ENCODE measurements at places on chromosomes 12 and 14.

GRCh38 chr14:62144863-62145262, 382.6 kb downstream of the SNAPC1 start:
- no peak for DNase-seq

DNA sequence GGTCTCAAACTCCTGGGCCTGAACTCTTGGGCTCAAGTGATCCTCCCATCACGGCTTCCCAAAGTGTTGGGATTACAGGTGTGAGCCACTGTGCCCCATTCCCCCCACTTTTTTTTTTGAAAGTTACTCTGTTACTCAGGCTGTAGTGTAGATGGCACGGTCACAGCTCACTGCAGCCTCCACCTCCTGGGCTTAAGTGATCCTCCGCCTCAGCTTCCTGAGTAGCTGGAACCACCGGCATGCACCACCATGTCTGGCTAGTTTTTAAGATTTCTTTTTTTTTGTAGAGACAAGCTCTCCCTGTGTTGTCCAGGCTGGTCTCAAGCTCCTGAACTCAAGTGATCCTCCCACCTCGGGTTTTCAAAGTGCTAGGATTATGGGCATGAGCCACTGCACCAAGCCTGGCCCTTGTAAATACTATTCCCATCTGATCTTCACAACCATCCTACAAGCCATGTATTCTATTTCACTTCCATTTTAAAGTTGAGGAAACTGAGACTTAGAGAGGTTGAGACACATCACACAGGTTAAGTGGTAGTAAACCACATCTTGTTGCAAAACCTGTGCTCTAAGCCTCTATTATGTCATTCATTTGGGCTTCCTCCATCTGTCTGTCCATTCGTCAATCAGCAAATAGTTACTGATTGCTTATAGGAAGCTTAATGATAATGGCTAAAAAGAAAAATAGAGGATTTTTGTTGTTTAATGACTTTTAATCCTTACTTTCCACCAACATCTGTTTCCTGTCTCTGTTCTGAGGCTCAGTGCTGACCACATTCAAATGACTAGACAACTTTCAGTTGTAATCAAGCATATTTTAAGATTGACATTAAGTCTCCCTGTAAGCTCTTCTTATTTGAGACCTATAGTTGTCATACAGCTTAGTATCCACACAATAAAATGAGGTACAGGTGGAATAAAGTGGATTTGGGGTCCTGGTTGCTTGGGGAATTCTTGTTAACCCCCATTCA, 9.2 kb downstream of the ASCL4 start:
- DNase-seq = no peak

DNA sequence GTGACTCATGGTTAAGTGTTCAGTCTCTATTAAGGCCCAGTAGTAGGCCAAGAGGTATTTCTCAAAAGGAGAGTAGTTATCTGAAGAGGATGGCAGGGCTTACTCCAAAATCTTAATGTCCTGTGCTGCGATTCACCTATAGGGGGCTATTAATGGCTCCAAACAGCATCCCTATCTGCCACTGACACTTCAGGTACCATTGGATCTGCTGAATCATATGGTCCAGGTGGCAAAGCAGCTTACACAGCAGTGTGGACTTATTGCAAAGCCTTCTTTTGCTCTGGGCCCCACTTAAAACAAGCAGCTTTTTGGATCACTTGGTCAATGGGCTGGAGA, 60.8 kb upstream of the ATP2B1 start:
- DNase-seq = no peak

GRCh38 chr14:56340932-56341331, 222.7 kb downstream of the PELI2 start:
- no peak for DNase-seq

DNA sequence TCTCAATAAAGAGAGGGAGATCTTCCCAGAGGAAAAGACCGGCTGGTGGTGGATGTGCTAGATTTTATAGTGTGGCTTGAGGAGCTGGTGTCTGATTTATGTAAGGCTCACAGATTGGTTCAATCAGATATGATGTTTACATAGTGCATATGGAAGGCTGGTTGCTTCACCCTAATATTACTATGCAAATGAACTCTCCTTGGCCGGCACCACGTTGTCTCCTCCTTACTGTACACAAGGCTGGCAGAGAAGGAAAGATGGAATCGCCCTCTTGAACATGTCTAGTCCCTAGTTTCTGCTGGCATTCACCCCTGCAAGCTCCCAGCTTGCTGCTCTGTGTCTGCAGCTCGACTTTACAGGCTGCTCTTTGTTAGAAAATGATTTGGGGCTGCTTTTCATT, 8.9 kb downstream of the FAM186A start:
- no peak for DNase-seq

GRCh38 chr14:88588081-88588480, 25.2 kb downstream of the ZC3H14 start:
- no peak for DNase-seq

- DNase-seq = peak; percentile 83
Measured at GRCh38 chr14:77301103-77301502, 19.6 kb downstream of the POMT2 start.

- no peak for DNase-seq
Measured at GRCh38 chr12:15620741-15621539, 168.2 kb downstream of the EPS8 start.

DNA sequence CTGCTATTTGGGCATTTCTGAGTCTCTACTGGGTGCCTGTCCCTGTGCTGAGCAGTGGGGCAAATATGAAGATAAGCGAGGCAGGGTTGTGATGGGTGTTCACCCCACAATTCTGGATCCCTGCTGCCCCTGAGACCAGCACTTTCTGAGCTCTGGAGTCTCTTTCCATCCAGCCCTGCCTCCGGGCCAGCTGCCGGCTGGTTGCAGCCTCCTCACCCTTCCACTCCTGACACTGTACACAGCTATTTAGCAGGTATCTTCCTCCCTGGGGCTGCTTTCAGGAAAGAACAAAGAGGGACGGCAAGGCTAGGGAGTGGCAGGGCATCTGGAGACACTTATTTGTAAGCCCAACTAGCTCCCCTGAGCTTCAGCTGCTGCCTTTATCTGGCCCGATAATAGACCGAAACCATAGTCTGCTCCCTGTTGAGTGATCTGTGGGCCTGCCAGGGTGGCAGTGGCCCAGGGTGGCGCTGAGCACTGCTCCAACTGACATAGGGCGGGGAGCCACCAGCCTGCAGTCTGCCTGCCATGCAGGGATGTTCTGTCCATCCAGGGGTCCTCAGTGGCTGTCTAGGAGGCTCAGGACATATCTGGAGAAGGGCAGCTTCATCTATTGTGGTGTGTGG, 7.6 kb upstream of the KRT80 start:
- DNase-seq = no peak

- DNase-seq = no peak
Measured at GRCh38 chr12:24360907-24361306, 411.4 kb upstream of the SOX5 start.

DNA sequence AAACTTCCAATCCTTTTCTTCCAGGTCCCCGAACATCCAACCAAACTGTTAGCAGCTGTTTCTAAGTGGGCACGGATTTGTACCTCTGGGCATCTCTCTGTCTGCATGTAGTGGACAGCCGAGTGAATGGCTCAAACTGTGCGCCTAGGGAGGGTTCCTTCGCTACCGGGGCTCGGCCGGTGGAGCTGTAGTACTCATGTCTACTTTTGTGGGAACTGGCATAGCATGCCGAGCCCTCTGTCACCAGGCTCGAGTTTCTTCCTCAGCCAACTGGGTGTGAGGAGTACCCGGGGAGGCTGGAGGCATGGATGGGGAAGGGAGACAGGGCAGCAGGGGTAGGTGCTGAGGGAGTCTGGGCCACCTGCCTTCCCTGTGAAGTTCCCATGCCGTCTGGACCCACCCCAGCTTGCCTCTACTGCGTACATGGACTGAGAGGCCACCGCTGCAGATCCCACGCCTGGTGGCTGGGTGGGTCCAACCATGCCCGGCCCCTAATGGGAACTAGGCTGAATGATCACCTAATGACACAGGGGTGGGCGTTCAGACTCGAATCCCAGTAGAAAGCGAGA, 23.0 kb downstream of the TNFAIP2 start:
- no peak for DNase-seq

DNA sequence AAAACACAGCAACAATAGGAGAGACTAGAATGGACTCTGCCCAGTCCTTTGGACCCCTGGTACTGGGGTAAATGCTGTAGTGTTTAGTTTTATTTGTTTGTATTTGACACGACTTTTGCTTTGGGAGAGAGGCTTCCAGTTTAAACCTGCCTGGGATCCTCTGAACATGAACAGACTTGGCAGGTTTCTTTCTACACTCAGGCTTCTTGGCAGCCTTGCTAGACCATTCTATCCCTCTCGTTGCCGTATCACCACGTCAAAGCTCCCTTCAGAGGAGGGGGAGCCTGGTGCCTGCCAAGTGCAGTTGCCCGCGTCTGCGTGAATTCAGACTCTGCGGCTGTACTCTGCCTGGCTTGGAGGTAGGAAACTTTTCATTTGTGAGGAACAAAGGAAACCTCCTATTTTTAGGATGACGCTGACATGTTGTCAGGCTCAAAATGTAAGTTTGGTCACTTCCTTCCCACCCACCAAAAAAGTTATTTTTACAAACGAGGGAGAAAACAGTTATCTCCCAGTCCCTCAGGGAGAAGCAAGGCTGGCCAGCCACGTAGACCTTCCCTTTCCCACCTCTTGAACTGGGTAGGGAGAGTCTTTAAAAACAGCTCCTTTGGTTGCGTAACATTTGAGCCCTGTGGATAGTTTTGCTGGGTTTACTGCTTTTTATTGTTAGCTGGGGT, 25.9 kb downstream of the CD9 start:
- DNase-seq = no peak

DNA sequence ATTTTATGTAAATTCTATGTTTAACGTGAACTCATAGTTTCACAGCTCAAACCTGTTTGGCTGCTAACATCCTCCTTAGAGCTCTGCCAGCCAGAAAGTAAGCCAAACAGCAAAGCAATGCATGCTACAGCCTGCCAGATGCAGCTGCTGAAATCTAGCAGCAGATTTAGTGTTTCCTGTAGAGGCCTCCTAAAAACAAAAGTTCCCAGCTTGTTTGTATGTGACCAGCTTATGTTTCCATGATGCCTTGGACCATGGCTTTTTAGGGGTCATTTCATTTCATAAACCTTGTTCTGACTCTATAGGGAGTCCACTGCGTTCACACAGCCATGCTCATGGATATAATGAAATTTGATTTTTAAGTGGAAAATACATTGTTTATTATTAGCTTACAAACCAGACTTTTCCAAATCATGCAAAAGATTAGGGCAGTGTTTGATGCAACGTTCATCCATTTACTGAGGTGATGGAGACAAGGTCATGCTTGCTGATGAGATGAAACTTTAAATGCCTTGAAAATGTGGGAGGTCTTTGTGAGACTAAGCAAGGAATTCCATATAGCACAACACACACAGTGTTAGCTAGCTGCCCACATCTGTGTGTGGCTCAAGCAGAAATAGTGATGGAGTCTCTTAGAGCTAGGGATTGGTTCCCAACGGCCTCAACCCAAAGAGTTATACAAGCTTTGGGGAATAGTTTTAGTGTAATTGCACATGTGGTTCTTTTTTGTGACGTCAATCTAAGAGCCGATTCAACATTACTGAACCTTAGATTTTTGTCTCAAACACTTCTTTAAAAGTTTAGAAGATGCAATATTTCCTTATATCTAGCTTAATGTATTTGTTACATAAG, 157.5 kb upstream of the LRIG3 start:
- DNase-seq = peak; percentile 9

GRCh38 chr14:89339158-89339557, 77.9 kb downstream of the FOXN3 start:
- no peak for DNase-seq

DNA sequence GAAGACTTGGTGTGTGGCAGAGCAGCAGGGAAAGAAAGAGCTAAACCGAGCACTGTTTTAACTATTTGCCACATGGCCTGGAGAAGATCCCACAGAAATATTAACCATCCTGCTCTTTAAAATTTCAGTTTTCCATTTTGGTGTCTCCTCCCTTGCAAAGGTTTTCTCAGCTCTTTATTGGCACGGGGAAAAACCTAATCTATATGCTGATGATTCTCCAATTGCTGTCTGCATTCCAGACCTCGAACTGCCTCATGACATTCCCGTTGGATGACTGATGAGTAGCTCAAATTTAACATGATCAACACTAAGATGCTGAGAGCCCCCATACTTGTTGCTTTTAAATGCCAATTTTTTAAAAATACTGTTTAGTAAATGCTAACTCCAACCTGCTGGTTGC, 115.0 kb downstream of the EMP1 start:
- no peak for DNase-seq

GRCh38 chr12:67721248-67721647, 72.7 kb downstream of the DYRK2 start:
- no peak for DNase-seq

DNA sequence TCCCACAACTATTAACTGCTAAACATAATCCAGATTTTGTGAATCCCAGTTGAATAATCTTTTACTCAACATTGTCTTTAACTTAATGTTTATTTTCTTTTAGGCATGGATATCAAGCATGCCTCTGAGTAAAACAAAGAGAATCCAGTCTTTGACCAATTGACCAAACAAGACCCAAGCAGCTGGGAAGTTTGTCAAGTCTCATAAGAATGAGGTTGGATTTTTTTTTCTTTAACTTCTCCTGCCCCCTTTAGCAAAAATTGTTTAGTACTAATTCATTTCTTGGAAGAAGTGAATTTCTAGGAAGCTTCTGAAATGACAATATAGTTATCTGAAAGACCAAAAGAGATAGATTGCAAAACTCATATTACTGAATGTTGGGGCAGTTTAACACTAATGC, 89.9 kb downstream of the OTOGL start:
- DNase-seq = no peak

- no peak for DNase-seq
Measured at GRCh38 chr14:74863274-74863673, 12.7 kb downstream of the PROX2 start.

GRCh38 chr14:39807271-39807670, 375.0 kb upstream of the FBXO33 start:
- DNase-seq = no peak

DNA sequence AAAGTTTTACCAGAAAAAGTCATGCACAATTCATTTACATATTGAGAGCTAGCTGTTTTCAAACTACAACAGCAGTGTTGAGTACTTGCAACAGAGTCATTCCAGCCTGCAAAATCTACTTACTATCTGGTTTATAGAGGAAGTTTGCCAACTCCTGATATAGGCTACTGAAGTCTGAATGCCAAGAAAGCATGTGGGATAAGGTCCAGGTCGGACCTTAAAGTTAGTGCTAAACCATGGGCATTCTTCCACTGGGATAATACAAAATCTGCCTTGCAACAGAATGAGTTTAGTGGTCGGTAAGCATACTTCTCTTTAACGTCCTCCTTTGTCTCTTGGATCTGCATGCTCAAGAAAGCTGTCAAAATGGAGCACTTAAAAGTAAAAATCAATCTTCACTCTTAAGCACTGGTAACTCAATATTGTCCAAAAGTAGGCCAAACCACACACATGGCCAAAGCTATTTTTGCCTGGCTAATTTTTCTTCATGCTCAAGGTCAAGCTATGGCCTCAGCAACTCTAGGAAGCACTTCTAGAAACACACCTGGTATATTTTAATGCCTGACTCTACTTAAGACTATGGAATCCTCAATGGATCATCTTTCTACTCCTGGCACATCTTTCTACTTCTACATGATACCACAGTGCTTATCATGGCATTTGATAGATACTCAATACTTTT, 364.9 kb upstream of the KITLG start:
- no peak for DNase-seq

Measured in nephron progenitor cell (in vitro differentiated cells).